ENCODE measurements at places on chromosomes 4 and X. TPM values are rescaled to one million over a fixed set of nuclear protein-coding genes. Genes with fewer than 3 reads are reported as not detected.

GRCh38 chrX:135591871-135592270, 71.4 kb downstream of the INTS6L start:
- no peak for DNase-seq

DNA sequence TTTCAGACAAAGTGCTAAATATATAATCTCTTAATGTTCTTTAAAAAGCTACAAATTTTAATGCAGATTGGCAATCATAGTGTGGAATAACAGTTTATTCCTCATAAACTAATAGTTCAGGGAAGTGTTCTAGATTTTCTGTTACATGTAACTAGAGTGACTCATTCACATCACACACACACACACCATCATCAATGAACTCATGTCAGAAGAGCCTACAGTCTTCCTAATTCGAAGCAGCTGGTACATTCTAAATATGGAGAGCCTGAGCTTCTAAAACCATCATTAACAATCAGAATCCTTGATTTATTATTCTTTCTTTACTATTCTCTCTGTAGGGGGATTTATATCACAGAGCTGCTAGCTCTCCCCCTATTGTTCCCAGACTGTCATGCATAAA, 49.6 kb downstream of the DKK2 start:
- peak; percentile 53 for DNase-seq

- no peak for DNase-seq
These were observed 110.0 kb downstream of the ARHGAP6 start for GRCh38 chrX:11555759-11556158.

NDP gene
- 1.3 TPM for total RNA-seq

Measured in muscle of leg (tissue), 16 donors.